ENCODE measurements at places on chromosomes 7 and 10.
A peak's percentile ranks its signal among the peaks of the same experiment; 100 is the strongest.

DNA sequence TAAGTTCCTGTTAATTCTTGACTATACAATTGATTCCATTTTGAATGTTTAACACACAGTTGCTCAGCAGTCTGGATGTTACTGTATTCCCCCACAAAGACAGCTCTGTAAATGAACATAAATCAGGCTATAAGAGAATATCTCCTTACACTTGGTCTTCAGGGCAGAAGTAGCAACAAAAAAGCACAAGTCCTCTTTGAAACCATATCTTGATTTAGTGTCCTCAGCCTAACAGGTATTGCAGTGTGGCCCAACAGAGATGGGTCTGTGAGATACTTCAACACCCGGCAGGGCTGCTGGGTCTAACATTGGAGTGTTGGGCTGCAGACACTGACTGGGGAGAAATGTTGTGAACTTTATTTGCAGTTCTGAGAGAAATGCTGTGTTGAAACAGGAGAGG is 75.8 kb downstream of the CUL1 start:
- no peak overlapping the region for H3K27ac ChIP-seq
- no peaks in the 10 kb centered on the region for H3K4me1 ChIP-seq

GRCh38 chr7:46153951-46154787 is 233.1 kb upstream of the IGFBP3 start:
- H3K4me1 ChIP-seq, result no peaks in the 10 kb centered on the region
- no peak for DNase-seq
- H3K4me3 ChIP-seq, result no peak overlapping the region

- H3K4me1 ChIP-seq, result no peaks in the 10 kb centered on the region
- no peak overlapping the region for H3K4me3 ChIP-seq
- no peaks in the 10 kb centered on the region for H3K36me3 ChIP-seq
- H3K27me3 ChIP-seq, result no peaks in the 10 kb centered on the region
- H3K27ac ChIP-seq, result no peak overlapping the region
Observed at GRCh38 chr7:50674896-50675835, 107.5 kb downstream of the GRB10 start.

GRCh38 chr7:45407730-45408408 is 166.3 kb upstream of the ADCY1 start:
- no peak for DNase-seq
- no peak overlapping the region for H3K27ac ChIP-seq
- H3K4me3 ChIP-seq, result no peak overlapping the region
- H3K27me3 ChIP-seq, result no peaks in the 10 kb centered on the region

- no peak overlapping the region for H3K4me3 ChIP-seq
- no peak for DNase-seq
- no peaks in the 10 kb centered on the region for H3K4me1 ChIP-seq
- no peaks in the 10 kb centered on the region for H3K36me3 ChIP-seq
Observed at GRCh38 chr10:52988923-52989322, 216.3 kb upstream of the MBL2 start.

GRCh38 chr7:29287366-29287765 is 92.8 kb downstream of the CHN2 start:
- H3K27me3 ChIP-seq, result no peaks in the 10 kb centered on the region
- H3K4me1 ChIP-seq, result peaks cover 6% of the 10 kb centered on the region
- no peak overlapping the region for H3K4me3 ChIP-seq
- no peak for DNase-seq
- H3K27ac ChIP-seq, result no peak overlapping the region
- H3K36me3 ChIP-seq, result no peaks in the 10 kb centered on the region

- H3K4me1 ChIP-seq, result peaks cover 23% of the 10 kb centered on the region
- no peaks in the 10 kb centered on the region for H3K27me3 ChIP-seq
- H3K4me3 ChIP-seq, result no peak overlapping the region
- DNase-seq, result peak; percentile 27
Observed at GRCh38 chr7:22586786-22587140, 86.8 kb upstream of the STEAP1B start.

DNA sequence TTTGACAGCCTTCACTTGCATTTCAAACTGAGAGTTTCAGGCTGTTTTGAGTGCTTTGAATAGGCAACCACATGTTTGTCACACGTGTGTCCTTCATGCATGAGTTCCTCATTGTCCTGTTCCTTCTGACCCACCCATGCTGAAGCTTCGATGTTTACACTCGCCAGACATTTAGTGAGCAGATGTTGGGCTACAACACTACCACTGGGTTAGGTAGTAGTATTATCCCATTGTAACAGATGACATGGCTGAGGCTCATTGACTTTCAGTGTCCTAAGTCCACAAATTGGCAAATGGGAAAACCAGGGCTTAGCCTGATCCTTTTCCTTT is 456.1 kb downstream of the PHTF2 start:
- no peaks in the 10 kb centered on the region for H3K36me3 ChIP-seq
- no peaks in the 10 kb centered on the region for H3K27me3 ChIP-seq
- H3K27ac ChIP-seq, result no peak overlapping the region
- no peaks in the 10 kb centered on the region for H3K4me1 ChIP-seq
- DNase-seq, result no peak

GRCh38 chr10:6838118-6838517 is 258.0 kb upstream of the PRKCQ start:
- no peaks in the 10 kb centered on the region for H3K27me3 ChIP-seq
- no peaks in the 10 kb centered on the region for H3K36me3 ChIP-seq
- H3K4me1 ChIP-seq, result no peaks in the 10 kb centered on the region
- no peak overlapping the region for H3K4me3 ChIP-seq
- no peak overlapping the region for H3K27ac ChIP-seq

DNA sequence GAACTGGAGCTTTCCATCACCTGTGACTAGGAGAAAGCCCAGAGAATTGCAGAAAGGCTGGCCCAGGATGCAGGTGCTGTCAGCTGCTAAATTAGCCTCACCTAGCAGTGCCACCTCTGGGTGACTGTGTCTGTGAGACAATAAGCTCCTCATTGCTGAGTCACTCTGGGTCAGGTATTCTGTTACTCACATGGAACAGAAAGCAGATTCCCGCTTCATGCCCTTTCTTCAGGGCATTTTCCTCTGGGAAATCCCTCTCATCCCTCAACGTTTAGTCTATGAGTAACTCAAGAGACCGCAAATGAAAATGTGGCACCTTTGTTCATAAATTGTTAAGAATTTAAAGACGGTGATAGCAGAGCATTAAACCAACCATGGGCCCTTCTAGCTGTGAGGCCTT is 184.0 kb downstream of the ADAM12 start:
- no peak overlapping the region for H3K27ac ChIP-seq
- H3K4me1 ChIP-seq, result no peaks in the 10 kb centered on the region
- H3K27me3 ChIP-seq, result no peaks in the 10 kb centered on the region
- H3K36me3 ChIP-seq, result no peaks in the 10 kb centered on the region
- no peak overlapping the region for H3K4me3 ChIP-seq
- DNase-seq, result no peak
